ENCODE measurements at places on chromosomes 3 and 15.
A peak's percentile ranks its signal among the peaks of the same experiment; 100 is the strongest.

DNA sequence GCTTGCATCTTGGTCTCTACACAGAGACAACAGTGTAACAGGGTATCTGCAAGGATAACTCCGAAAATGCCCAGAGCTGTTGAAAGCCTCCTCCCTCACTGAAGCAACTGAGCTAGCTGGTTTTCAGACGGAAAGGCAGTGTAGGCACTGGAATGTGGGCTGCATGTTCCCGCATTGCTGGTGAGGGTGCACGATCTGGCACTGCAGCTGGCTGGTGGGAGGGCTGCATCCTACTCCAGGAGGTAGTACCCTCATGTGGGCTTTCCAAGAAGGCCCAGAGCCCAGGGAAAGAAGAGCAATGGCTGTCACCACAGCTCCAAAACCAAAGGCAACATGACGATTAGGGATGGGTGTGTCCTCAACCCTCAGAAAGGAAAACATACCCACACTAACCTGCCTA, 28.7 kb upstream of the RPS17 start:
- no peak for DNase-seq

DNA sequence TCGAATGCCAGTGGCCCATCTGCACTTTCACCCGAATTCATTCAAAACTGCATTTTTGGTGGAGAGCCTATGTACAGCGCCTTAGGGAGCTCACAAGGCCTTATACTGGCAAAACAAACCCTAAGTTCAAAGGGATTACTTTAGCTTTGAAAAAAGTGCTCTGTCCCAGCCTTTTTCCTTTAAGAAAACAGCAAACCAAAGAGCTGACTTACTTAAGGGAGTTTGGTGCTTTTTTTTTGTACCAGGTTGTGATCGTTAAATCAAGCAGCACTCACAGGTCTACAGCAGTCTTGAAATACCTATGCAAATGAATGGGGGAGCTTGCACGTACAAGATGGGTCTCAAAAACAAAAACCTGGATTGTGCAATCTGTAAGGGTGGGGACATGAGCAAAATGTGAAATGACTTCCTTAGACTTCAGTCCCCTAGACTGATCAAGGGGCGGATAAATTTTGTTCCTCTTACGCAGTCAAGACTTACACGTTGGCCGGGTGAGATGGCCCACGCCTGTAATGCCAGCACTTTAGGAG, 11.6 kb upstream of the PIK3CB start:
- DNase-seq: no peak

GRCh38 chr15:98548139-98548971, 100.0 kb upstream of the IGF1R start:
- DNase-seq: peak; percentile 11

GRCh38 chr3:87997298-87997697, 61.5 kb downstream of the CGGBP1 start:
- DNase-seq: peak; percentile 8

- DNase-seq: no peak
Measured at GRCh38 chr15:47963265-47963664, 157.5 kb upstream of the SLC24A5 start.

GRCh38 chr3:5423076-5423475, 235.6 kb downstream of the EDEM1 start:
- no peak for DNase-seq

- DNase-seq: no peak
Measured at GRCh38 chr15:80722811-80723210, 27.7 kb downstream of the ABHD17C start.

GRCh38 chr3:178646186-178646862, 110.1 kb downstream of the KCNMB2 start:
- no peak for DNase-seq

DNA sequence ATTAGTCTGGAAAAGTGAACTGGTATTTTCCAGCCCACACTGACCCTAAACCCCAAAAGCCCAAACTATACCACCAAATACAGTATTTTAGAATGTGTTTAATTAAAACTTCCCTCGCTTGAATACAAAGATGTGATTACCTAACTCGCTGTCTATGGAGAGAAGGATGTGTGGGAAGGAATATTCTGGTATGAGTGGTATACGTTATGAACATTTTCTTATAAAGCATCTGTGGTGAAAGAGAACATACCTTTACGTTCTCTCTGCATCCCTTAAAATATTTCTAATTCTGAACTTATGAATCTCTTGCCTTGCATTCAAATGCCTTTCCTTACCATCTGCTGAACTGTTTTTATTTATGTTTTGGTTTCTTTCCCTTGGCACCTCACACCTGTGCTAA, 201.4 kb downstream of the MBNL1 start:
- DNase-seq: no peak

DNA sequence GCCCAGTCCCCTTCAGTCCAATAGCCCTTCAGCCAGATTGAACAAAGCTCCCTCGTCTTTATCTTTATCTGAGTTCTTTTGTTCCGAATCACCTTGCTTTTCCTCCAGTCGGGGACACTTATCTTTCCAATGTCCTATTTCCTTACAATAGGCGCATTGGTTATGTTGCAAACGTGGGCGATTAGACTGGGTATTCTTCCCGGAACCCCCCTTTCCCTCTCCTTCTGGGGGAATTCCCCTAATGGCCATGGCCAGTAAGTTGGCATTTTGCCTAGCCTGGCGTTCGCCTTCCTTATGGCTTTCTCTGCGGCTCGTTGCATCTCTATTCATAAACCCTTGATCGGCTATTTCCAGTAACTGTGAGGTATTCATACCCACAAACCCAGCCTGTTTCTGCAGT, 82.2 kb upstream of the VEPH1 start:
- DNase-seq: no peak

- no peak for DNase-seq
Measured at GRCh38 chr3:177449360-177450006, 252.2 kb upstream of the TBL1XR1 start.

- DNase-seq: no peak
Measured at GRCh38 chr3:126352476-126353454, 4.4 kb downstream of the KLF15 start.

- no peak for DNase-seq
Measured at GRCh38 chr3:145959457-145960088, 201.4 kb downstream of the PLOD2 start.

GRCh38 chr3:89252860-89253259, 145.4 kb downstream of the EPHA3 start:
- no peak for DNase-seq

DNA sequence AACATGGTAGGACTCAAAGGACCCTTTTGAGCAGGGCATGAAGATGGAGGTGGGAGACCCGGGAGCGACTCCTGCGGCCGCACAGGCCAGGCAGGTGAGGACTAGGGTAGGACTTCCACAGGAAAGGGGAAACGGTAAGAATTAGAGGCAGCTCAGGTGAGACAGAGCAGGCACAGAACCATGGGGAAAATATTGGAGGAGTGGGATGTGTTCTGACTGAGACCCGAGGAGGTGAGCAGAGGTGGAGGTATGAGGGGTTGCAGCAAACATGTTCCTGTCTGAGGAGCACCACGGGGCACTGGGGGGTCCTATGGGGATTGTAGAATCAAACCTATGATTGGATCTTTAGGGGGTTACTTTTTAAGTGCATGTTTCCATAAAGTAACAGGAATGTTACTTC, 1.4 kb upstream of the ISG20 start:
- DNase-seq: no peak

GRCh38 chr3:125433611-125434041, 58.5 kb upstream of the ZNF148 start:
- DNase-seq: no peak

Measured in activated CD8-positive, alpha-beta memory T cell treated with anti-CD3 and anti-CD28 coated beads for 4 hours (primary cell).